A549 (cell line): ENCODE measurements at places on chromosomes 1 and 21.

DNA sequence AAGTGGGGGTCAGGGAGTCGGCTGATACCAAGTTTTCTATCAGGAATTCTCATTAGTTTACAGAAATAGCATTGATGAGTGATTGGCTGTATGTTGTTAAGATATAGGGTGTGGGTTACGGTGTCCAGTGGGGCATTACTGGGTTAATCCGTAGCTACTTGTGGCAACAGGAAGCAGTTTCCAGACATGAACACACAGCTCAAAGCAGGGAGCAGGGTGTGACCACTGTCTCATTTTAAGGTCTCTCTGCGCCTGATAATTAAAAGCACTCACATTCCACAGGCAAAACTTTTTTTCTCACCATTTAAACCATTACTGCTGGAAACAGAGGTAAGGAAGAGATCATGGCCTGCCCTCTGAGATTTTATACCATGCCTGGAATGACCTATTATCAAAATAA, 114.9 kb downstream of the SIK1 start:
- DNase-seq = no peak

- no peak for DNase-seq
Measured at GRCh38 chr1:116119876-116120275, 8.7 kb downstream of the MAB21L3 start.

- no peak for DNase-seq
Measured at GRCh38 chr1:109250454-109251276, 1.3 kb downstream of the CELSR2 start.

DNA sequence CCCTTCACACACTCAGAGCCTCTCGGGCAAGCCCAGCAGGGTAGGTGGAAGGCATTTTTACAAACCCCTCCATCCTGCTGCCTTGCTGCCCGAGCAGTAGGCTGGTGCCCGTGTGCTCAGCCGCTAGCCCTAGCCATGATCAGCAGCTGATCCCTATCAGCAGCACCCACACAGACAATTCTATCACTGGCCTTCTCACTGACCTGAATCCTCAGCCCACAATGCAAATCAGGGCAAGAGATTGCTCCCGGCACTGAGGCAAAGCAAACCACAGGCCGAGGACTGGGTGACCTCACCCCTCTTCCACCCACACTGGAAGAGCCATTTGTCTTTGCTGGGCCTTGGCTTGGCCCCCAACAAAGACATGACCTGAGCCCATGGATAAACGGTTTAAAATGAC, 895 bp upstream of the PDZK1 start:
- no peak for DNase-seq

DNA sequence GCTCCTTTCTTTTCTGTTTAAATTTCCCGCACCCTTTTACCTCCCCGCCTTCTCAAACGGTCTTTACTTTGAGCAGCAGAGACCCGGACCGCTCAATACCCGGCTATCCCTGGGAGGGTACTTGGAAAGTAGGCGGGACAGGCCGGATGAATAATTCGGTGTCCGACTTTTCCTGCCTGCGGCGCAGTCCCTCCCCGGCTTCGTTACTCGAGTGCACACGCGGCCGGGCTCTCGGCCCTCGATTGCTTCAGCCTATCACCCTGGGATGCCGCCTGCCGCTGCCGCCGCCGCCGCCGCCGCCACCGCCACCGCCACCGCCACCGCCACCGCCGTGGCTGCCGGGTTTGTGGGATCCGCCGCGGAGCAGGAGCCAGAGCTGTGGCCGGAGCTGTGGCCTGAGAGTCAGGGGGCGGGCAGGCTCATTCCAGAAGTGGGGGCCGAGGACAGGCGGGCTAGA, 382 bp upstream of the RASAL2 start:
- peak; percentile 96 for DNase-seq

GRCh38 chr1:11893907-11894251, 32.3 kb downstream of the KIAA2013 start:
- DNase-seq = peak; percentile 80

DNA sequence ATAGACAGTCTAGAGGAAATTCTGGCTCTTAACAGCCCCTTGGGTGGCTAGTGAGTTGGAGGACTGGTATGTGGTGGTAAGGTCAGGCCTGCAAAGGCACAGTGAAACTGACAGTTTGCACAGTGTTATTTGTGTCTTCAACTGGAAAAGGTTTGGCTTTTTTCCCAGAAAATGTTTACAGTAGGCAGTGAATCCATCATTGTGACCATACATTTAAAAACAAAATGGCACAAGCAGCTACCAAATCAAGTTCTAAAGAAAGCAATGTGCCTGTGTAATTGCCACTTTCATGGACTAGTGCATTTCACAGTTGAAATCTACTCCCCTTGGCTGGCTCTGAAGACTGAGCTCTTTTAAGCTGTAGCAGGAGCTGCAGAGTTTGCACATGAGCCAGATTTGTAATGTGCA, 24.8 kb downstream of the ATPAF1 start:
- peak; percentile 70 for DNase-seq

- DNase-seq = peak; percentile 71
Measured at GRCh38 chr1:243254233-243254926, 701 bp downstream of the CEP170 start.

- DNase-seq = peak; percentile 61
Measured at GRCh38 chr1:202005958-202006357, 4.4 kb upstream of the ELF3 start.

GRCh38 chr1:18012686-18013085, 94.9 kb upstream of the IGSF21 start:
- no peak for DNase-seq

DNA sequence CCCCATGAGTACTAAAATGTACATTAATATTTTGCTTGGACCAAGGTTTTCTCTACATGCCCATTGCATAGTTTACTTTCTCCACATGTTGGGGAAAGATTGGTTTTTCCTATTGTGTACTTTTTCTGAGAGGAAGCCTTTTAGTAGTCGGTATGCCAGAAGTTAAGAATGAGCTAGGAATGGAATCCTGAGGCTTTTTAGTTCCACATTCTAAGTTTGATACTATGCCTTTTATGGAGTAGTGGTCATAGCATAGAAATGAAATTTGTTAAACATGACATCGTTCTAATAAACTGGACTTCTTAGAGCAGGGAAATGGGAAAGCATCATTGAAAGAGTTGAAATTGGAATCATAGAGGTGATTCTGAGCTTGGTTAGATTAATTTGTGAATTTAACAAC, 64.3 kb downstream of the BCL9 start:
- no peak for DNase-seq

GRCh38 chr1:42334240-42335049, 590 bp downstream of the FOXJ3 start:
- DNase-seq = peak; percentile 69

DNA sequence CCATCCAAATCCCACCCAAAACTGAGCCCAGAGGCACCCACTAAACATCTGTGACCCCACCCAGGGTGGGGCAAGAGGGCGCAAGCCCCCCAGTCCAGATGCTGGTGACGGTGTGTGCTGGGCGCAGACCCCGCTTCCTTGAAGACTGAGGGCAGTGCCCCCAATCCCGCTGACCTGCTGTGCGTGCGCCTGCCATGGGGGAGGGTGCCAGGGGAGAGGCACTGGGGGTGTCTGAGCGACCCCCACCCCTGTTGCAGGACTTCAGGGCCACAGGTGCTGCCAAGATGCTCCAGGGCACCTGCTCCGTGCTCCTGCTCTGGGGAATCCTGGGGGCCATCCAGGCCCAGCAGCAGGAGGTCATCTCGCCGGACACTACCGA, 13.3 kb downstream of the COL6A2 start:
- no peak for DNase-seq

DNA sequence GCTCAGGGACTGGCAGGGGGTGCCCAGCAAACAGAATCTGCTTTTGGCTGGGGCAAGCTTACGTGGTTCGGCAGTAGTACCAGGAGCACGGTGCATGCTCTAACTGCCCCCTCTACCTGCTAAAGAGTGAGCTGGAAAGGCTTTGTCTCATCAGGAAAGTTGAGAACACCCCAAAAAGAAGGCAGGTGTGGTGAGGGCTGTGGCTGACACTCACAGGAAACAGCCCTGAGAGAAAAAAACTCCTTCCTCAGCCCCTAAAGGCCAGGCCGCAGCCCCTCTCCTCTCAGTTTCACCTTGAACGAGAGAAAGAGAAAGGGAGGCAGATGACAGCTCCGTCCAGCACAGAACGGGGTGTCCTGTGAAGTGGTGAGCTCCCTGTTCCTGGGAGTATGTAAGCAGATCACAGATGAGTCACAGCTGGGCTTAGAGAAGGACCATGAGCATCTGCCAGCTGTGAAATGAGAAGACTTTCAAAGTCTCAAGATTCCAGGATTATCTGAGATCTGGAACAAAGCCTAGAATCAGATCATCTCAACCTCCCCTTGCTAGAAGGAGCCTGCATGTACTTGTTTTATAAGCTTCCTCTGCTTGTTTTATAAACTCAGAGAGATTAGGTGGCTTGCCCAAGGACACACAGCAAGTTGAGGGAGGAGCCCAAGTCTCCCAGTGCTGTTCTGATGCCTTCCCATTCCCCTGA, 13.4 kb downstream of the LAPTM5 start:
- DNase-seq = no peak

GRCh38 chr1:150813028-150813707, 5.1 kb upstream of the CTSK start:
- peak; percentile 69 for DNase-seq

DNA sequence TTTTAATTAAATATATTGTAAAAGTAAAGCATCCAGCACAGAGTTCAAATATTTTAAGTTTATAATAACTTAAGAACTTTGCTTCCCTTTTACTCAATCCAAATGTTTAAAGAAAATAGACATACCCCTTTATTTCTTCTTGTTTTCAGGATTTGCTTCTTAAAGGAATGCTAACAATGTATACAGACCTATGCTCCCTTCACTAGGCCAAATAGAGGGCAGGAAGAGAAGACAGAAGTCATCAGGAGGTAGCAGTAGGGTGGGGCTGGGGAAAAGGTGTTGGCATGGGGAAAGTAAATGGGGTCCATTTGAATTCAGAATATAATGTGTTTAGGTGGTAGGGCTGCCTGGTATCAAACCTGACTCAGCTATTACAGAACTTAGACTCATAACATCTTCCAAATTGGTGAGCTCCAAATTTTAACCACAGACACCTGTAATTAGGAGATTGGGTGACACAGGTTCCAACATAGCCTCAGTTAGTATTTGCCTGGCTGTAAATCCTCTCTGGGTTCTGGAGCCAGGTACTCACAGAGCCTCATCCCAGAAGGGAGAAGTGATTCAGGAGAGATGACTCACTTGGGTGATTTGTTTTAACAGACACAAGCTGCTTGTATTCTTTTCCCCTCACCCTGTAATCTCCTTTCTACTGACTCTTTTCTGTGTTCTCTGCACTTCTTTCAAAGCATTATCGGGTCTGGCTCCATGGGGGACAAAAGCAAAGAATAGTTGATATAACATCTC, 60.1 kb upstream of the DUSP10 start:
- peak; percentile 18 for DNase-seq

DNA sequence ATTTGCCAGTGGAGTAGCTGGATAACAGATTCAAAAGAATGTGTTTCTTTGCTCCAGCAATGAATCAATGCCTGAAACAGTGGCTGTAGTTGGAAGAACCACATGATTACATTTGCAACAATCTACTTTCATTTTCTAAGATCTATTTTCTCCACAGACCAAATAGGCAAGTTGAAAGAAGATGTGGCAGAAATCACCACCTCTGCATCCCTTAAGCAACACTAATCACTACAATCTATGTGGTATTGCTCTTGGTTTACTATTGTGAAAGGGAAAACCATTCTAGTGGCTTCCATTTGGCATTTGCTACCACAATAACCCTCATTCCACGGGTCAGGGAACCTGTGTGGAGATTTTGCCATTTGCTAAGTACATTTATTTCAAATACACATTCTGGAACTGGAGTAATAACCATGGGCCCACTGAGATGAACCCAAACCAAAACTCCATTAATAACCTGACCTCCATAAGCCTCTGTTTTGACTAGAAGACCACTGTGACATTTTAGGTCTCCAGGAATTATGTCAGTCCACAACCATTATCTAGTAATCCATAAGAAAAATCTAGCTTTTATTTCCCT, 66.3 kb downstream of the C1orf185 start:
- DNase-seq = no peak

GRCh38 chr1:199671684-199672083, 355.8 kb upstream of the NR5A2 start:
- no peak for DNase-seq

- peak; percentile 21 for DNase-seq
Measured at GRCh38 chr21:29499734-29500343, 201.1 kb downstream of the BACH1 start.

GRCh38 chr1:30507016-30507312, 216.4 kb downstream of the MATN1 start:
- no peak for DNase-seq

- DNase-seq = peak; percentile 38
Measured at GRCh38 chr21:29849735-29850176, 90.0 kb downstream of the GRIK1 start.

DNA sequence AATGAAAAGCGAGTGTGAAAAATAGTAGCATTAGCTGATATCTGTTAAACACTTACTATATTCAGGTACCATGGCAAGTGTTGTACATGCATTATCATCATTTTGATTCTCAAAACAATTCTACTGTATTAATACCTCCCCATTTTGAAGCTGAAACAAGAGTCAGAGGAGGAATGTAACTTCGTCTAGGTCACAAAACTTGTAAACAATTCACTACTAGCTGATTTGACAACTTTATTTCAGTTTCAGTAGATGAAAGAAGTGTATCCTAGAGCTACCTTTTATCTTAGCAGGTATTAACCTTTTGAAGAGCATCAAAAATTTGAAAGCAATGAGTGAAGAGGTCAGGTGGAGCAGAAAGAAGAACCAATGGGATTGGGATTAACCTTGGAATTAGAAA, 1.6 kb downstream of the CD84 start:
- DNase-seq = no peak

- no peak for DNase-seq
Measured at GRCh38 chr1:197481101-197481500, 213.0 kb downstream of the CRB1 start.

DNA sequence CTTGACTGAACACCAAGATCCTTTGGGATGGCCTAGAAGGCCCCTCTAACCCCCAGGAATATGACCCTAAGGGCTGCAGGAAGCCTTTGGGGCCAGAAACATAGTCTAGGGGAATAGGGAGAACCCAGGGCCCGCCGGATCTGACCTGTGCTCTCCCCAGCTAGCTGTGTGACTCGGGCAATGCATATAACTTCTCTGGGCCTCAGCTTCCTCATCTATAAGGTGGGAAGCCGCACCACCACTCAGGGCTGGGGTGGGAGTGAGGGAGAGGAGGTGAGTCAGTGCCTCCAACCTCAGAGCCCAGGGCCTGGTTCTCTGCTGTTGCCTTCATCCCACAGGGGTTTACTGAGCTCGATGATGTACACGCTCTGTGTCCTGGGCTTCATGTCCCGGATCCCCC, 434.4 kb downstream of the PTPRU start:
- DNase-seq = no peak

DNA sequence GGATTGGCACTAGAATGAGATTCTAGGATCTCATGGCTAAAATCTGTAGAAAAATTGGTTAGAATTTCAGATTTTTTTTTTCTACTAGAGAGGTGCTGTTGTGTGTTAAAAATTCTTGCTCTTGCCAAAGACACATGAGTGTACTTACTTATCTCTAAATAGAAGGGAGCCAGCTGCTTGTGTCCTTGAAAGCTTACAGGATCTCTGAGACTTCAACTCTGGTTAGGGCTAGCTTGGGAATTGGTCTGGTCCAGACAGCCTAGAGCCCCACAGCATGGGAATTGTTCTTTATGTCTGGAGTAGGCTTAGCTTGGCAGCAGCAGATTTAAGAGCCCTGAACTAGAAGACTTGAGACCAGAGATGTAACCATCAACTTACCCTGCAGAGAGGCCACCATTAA, 37.3 kb downstream of the MACO1 start:
- no peak for DNase-seq
